ENCODE measurements at places on chromosomes 6 and 20.
A peak's percentile ranks its signal among the peaks of the same experiment; 100 is the strongest.

DNA sequence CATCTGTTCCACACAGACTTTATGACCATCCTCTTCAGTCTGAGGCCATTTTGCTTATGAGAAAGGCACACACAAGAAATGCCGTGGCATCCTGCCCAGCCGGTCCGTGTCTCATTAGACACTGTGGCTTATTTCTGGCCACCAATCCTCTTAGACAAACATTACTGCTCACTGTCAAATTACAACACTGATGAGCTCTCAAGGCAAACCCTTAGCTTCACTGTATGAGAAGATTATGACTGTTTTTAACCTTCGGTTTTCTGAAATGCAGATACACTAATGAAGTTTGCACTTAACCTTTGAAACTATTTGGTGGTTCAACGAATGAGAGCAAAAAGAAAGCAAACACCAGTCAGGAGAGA lies 50.5 kb upstream of the DST start:
- no peak for DNase-seq

DNA sequence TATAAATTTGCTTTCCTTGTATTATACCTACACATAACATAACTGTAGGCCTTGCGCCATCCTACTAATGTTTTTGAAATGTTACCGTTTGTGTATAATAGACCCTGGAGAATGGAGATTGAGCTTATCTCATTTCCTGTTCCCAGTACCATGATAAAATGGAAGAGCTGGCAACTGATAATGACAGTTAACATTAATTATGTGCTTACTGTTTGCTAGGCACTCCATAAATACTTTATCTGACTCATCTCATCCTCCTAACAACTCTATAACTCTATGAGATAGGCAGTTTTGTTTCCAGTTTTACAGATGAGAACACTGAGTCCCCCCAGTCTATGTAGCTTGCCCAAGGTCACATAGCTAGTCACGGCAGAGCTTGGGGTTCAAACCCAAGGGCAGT lies 396.7 kb downstream of the SYNE1 start:
- no peak for DNase-seq

DNA sequence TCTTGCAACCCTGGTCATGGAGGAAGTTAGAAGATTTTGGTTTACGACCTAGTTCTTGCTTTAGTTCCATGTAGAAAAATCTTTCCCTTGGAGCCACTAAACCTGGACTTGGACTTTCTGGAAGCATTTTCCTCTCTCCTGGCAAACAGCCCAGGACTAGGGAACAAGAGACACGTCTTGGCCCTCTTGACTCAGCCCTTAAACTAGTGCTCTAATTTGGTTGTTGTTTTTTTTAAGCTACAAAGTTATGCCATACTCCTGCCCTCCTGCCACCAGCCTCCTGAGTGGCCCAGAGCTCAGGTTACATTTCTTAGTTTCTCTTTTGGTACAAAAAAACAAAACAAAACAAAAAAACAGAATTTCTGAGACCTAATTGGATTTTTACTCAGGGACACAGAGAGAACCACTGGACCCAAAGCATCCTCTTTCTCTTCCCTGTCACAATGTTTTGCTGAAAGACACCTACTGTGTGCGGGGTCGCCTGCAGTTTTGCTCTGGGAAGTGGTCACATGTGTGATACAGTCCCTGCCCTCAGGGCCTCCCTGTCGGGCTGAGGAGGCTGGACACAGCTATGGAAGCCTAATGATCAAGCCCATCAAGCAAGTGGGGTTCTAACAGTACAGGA lies 32.3 kb upstream of the SCUBE3 start:
- no peak for DNase-seq

- peak; percentile 65 for DNase-seq
Measured at GRCh38 chr6:28922821-28923317, 916 bp downstream of the TRIM27 start.

DNA sequence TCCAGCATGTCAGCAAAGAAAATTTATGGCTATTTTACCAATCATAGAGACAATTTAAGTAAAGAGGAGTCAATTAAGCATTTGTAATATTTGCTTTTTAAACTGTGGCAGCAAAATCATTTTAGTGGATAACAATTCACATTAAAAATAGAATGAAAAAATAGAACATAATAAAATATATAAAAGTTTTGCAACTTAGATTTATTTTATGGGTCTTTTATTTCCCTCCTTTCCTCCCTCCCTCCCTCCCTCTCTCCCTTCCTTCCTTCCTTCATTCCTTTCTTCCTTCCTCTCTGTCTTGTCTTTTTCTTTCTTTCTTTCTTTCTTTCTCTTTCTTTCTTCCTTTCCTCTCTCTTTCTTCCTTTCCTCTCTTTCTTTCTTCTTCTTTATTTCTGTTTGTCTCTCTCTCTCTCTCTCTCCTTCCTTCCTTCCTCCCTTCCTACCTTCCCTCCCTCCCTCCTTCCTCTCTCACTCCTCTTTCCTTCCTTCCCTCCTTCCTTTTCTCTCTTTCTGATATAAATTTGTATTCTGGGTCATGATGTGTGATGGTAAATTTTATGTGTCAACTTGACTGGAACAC lies 610.9 kb upstream of the CITED2 start:
- no peak for DNase-seq

DNA sequence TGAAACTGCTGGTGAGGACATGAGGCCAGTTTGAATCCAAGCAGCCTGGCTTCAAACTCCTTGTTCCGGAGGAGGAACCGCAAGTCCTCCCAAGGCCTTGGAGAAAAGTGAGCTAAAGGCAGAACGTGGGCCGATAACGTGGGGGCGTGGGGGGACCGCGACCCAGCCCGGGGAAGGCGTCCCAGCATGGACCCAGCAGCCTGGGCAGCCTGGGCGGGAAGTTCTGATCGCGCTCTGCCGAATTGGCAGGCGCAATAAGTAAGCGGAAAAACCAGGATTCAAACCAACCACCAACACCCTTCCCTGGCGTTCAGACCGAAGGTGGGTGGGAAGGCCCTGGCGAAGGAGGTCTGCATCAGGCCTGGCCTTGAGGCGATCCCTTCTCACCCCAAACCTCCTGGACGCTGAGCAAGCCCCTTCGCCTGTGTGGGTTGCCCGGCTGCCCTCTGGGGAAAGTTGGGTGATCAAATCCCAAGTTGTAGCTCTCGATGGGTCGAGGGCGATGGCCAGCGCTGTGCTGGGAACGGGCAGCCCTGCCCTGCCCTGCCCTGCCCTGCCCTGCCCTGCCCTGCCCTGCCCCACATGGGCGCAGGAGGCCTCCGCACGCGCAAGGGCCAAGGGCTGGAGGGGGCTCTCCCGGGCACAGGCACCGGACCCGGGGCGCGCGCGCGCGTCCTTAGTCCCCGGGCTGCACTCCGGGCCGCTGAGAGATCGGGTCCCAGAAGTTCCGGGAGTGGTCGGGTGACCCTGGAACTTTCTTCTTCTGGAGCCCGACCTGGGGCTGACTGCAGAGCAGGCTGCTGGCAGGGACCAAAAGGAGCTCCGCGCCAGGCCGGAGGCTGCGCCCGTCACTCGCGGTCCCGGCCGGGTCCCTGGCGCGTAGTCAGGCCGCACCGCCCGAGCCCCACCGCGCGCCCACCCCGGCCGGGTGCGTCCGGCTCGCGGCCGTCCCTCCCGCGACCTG lies 637 bp upstream of the SLC22A3 start:
- no peak for DNase-seq

- DNase-seq = no peak
Measured at GRCh38 chr20:63544241-63544957, 3.1 kb downstream of the SRMS start.

GRCh38 chr6:86682297-86682696 lies 255.0 kb upstream of the HTR1E start:
- no peak for DNase-seq

Measured in activated CD8-positive, alpha-beta T cell treated with anti-CD3 and anti-CD28 coated beads, Interleukin-2, amount 10 ng/mL, durations not matched to agents 7 days and 5 days (primary cell).